Mesothelial cell of epicardium (in vitro differentiated cells): ENCODE measurements at places on chromosomes 6 and 20. TPM values are rescaled to one million over a fixed set of nuclear protein-coding genes. Genes with fewer than 3 reads are reported as not detected.

DNA sequence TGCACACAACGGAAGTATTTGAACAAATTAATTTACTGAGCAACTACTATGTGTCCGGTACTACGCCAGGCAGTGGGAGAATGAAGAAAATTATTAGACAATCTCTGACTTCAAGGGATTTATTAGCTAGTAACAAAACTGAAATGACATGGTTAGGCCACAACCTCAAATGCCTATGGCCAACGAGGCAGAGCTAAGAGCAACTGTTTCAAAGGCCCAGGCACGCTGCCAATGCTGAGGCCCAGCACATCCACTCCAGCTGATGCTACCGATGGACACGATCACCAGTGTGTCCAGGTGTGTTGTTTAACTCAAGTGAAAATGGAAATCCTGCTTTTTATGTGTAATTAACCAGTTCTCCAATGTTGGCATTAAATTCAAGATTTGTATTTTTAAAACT, 420.9 kb downstream of the PRKN start:
- no peak for DNase-seq
- H3K27me3 ChIP-seq: no peaks in the 10 kb centered on the region
- H3K36me3 ChIP-seq: no peaks in the 10 kb centered on the region
- H3K4me3 ChIP-seq: no peak overlapping the region

DNA sequence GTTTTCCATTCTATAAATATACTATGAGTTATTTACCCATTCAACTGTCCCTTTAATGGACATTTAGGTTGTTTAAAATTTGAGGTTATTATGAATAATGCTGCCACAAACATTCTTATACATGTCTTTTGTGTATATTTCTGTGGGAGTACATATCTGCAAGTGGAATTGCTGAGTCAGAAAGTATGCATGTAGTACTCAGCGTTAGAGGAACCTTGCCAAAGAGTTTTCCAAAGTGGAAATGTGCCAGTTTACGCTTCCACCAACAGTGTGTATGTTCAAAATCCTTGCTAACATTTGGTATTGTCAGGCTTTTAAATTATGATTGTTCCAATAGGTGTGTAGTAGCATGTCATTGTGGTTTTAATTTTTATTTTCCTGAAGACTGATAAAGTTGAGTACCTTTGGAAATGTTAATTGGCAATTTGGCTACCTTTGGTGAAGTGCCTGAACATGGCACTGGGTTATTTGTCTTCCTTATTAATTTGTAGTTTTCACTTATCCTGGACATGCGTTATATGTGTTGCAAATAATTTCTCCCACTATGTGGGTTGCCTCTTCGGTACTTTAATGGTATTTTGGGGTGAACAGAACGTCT, 341.2 kb downstream of the CD83 start:
- H3K36me3 ChIP-seq: no peaks in the 10 kb centered on the region
- H3K27me3 ChIP-seq: peaks cover 2% of the 10 kb centered on the region
- DNase-seq: no peak
- H3K27ac ChIP-seq: no peak overlapping the region
- no peak overlapping the region for H3K4me3 ChIP-seq

GRCh38 chr6:25332655-25333071, 53.5 kb downstream of the CARMIL1 start:
- no peak overlapping the region for H3K4me3 ChIP-seq
- no peaks in the 10 kb centered on the region for H3K36me3 ChIP-seq
- DNase-seq: no peak
- H3K27me3 ChIP-seq: no peaks in the 10 kb centered on the region

DNA sequence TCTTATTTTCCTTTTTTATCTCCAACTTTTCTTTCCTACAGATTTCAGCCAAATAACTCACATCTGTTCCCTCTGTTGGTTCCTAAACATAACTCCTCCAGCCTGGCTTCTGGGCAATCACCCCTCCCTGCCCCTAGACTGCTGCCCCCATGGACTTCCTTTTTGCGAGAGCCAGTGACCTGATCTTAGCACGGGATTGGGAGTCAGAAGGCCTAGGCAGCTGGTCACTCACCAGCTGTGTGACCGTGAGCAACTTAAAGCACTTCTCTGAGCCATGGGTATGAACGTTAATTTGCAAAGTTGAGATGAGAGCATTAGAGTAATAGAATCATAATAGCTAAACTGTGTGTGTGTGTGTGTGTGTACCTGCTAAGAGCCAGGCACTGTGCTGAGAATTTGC, 4.5 kb upstream of the MMP9 start:
- no peak for DNase-seq
- no peak overlapping the region for H3K27ac ChIP-seq
- H3K4me3 ChIP-seq: no peak overlapping the region
- H3K4me1 ChIP-seq: peaks cover 13% of the 10 kb centered on the region
- H3K27me3 ChIP-seq: peaks cover 11% of the 10 kb centered on the region

DNA sequence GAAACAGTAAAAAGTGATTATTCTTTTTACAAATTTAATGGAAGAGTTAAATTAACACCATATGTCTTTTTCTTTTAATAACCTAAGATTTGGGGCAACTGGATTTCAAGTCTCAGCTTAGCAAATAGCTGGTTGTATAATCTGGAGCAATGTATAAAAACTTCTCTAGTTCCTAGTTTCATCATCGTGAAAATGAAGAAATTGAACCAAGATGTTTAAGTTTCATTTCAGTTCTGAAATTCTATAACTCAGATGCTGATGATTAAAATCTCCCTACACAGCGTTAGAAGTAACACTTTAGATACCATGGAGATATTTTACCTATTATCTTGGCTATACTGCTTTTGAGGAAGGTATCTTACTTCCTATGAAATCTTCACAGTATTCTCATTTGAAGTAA, 252.0 kb downstream of the KIF16B start:
- H3K4me3 ChIP-seq: no peak overlapping the region
- H3K27me3 ChIP-seq: no peaks in the 10 kb centered on the region
- no peaks in the 10 kb centered on the region for H3K4me1 ChIP-seq
- no peak overlapping the region for H3K27ac ChIP-seq
- DNase-seq: no peak

Gene TREML2
- not detected in 3 replicates for total RNA-seq

- peaks cover 33% of the 10 kb centered on the region for H3K27me3 ChIP-seq
- DNase-seq: no peak
- no peaks in the 10 kb centered on the region for H3K4me1 ChIP-seq
- H3K27ac ChIP-seq: no peak overlapping the region
- H3K4me3 ChIP-seq: no peak overlapping the region
Measured at GRCh38 chr6:51866867-51867266, 220.5 kb downstream of the PKHD1 start.

Gene PSORS1C2
- not detected in 3 replicates for total RNA-seq

DNA sequence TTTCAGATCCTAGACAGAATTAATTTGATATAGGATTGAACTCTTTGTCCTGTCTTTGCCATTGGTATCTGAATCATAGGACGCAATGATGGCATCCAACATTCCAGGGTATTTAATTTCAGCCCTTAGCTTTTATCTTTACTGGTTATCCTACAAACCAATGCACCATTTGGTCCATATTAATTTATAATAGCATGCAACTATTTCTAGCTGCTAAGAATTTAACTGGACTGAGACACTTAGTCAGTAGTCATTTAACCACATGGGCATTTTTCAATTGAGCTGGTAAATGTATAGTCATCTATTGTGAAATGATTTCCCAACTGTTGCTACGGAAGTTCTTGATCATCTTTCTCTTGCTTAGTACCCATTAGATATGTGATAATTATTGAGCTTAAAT, 141.1 kb downstream of the CD164 start:
- H3K36me3 ChIP-seq: no peaks in the 10 kb centered on the region
- H3K27me3 ChIP-seq: no peaks in the 10 kb centered on the region
- no peak overlapping the region for H3K4me3 ChIP-seq
- DNase-seq: no peak

DNA sequence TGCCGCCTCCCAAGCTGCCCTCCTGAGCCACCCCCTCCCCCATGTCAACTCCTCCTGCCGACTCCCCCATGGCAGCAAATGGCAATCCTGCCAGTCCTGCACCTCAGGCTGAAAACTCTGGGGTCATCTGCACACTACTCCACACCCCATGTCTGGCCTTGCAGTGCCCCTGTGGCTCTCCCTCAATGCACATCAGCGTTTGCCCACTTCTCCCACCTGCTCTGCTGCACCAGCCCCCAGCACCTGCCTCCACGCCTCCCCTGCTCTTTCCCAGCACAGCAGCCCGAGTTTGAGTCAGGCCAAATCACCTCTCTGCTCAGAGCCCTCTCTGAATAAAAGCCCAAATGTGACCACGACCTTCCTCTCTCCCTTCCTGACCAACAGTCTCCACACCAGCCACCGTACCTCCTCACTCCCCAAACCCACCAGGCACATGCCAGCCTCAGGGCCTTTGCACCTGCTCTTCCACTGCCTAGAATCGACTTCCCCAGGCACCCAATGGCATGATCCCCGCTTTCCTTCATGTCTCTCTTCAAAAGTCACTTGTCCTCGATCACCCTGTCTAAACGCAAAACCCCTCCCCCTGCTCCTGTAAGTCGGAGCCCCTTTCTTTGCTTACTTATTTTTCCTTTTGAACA, 4.3 kb downstream of the PXDC1 start:
- H3K27ac ChIP-seq: peak overlapping the region; percentile 94
- H3K27me3 ChIP-seq: no peaks in the 10 kb centered on the region
- no peak overlapping the region for H3K4me3 ChIP-seq
- peaks cover 54% of the 10 kb centered on the region for H3K4me1 ChIP-seq
- DNase-seq: no peak
- H3K36me3 ChIP-seq: no peaks in the 10 kb centered on the region

GRCh38 chr20:5913166-5913565, 37.2 kb downstream of the TRMT6 start:
- no peaks in the 10 kb centered on the region for H3K36me3 ChIP-seq
- no peak for DNase-seq
- no peak overlapping the region for H3K27ac ChIP-seq
- H3K27me3 ChIP-seq: peaks cover 67% of the 10 kb centered on the region

Gene PRND
- 0.05 TPM in 1 of 3 replicates, not detected in the others for total RNA-seq

Gene TOX2
- 0.64 to 0.94 TPM (median 0.70 TPM) in 3 replicates for total RNA-seq

DNA sequence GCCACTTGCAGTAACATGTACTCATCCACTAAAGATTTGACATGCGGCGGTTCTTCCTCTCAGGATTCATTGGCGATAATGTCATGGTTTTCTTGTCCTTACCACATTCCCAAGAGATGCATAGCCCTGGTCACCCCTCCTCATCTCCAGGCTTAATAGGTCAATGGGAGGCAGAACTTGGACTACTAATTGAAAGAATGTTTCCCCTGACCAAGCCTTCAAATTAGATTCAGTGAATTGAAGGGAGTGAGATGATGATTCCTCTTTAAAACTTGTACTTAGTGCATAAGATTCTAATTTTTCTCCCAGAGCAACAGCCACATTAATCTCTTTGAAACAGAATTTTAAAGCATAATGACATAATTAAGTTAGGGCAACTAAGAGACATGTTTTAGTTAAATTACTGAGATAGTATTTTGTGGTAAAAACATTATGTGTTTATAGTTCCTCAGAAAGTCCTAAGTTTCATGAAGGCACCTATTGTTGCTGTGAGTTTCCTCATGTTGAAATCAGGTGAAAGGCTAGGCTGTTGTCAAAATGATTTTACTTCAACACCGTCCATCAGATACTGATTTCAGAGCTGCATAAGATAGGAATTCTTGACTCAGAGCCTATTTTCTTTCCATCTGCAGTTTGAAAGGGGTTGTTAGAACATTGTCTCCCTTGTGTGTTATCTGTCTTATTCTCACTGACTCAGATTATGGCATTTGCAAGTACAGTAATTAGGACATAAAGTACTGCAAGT, 48.5 kb downstream of the STK4 start:
- peak overlapping the region; percentile 60 for H3K27ac ChIP-seq
- no peaks in the 10 kb centered on the region for H3K36me3 ChIP-seq
- H3K4me3 ChIP-seq: no peak overlapping the region
- peaks cover 38% of the 10 kb centered on the region for H3K4me1 ChIP-seq
- DNase-seq: no peak
- H3K27me3 ChIP-seq: peaks cover 2% of the 10 kb centered on the region

DNA sequence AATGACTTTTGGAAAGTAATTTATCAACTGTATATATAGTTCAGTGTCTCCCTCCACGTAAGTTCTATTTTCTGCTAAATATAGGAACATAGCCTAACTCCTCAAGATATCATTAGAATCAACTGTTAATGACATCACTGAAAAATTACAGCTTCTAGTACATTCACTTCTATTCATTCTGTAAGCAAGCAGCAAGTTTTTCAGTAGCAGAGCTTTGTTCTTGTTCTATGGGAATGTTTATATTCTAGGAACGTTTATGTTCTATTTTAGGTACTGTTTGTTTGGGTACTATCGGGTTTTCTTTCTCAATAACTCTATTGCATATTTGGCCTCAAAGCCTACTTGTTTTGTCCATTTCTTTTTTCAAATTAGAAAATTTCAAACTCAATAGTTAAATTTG, 525.6 kb downstream of the EPHA7 start:
- H3K4me1 ChIP-seq: peaks cover 25% of the 10 kb centered on the region
- no peaks in the 10 kb centered on the region for H3K27me3 ChIP-seq
- H3K27ac ChIP-seq: no peak overlapping the region

Gene FAM83B
- 12.2 to 14.0 TPM (median 12.6 TPM) in 3 replicates for total RNA-seq

Gene CRISP3
- 0.66 to 1.2 TPM (median 0.85 TPM) in 3 replicates for total RNA-seq

DNA sequence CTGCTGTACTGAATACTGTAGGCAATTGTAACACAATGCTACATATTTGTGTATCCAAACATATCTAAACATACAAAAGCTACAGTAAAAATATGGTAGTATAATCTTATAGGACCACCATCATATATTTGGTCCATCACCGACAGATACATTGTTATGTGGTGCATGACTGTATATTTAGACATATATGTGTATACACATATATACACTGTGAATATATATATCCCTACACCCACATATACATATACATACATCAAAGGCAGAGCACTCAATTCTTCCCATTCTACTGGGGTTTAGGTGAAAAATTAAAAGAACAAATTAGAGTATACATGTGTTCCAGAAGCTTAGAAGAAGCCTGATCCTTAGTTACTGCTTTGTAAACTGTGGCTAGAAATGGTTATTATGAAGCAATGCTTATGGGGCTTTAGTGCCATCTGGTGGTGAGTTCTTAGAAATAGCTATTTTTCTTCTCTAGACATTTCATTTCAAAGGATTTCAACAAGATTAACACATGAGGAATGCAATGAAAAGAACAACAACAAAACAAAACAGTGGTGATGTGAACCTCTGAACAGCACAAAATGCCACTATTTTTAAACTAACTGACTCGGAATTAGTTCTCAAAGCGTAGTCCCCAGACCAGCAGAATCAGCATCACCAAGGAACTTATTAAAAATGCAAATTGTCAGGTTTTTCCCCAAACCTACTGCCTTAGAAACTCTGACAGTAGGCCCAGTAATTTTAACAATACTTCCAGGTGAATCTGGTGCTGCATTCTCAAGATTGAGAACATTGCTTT, 38.0 kb downstream of the PKHD1 start:
- H3K4me1 ChIP-seq: peaks cover 8% of the 10 kb centered on the region
- H3K4me3 ChIP-seq: no peak overlapping the region
- H3K36me3 ChIP-seq: no peaks in the 10 kb centered on the region
- H3K27me3 ChIP-seq: peaks cover 64% of the 10 kb centered on the region

- H3K36me3 ChIP-seq: no peaks in the 10 kb centered on the region
- peaks cover 87% of the 10 kb centered on the region for H3K27me3 ChIP-seq
- no peak overlapping the region for H3K27ac ChIP-seq
- H3K4me1 ChIP-seq: no peaks in the 10 kb centered on the region
- DNase-seq: no peak
- no peak overlapping the region for H3K4me3 ChIP-seq
Measured at GRCh38 chr20:45248609-45249008, 5.8 kb downstream of the SLPI start.

Gene FHL5
- 4.5 to 5.5 TPM (median 5.3 TPM) in 3 replicates for total RNA-seq
